CD4-positive, alpha-beta T cell treated with Interleukin-4 for 1 hour (primary cell): ENCODE measurements at places on chromosomes 11 and 22.

DNA sequence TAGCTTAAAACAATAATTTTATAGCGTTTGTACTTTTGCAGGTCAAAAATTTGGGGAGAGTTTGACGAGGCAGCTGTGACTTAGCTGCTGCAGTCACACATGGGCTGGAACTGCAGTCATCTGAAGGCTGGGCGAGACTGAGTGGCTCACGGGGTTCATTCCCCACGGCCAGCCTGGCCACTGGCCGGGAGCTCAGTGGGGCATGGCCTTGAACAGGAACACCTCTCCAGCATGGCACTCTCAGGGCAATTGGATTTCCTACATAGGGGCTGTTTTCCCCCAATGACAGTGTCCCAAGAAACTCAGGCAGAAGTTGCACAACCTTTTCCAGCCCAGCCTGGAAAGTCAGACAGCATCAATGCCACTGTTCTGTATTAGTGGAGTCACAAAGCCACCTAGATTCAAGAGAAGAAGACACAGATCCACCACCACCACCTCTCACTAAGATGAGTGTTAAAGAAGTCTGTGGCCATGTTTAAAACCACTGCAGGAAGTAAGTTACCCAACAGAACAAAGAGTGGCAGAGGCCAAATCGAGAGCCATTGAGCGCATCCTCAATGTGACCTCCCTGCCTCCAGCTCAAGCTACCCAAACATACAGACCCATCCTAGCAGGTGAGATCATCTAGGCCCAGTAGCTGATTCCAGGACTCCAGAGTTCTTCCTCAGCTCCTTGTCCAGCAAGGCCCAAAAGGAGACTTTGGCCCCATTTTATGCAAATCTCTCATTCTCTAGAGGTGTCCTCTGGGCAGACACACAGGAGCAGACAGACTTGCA, 618.7 kb upstream of the CADM1 start:
- no peak for DNase-seq

DNA sequence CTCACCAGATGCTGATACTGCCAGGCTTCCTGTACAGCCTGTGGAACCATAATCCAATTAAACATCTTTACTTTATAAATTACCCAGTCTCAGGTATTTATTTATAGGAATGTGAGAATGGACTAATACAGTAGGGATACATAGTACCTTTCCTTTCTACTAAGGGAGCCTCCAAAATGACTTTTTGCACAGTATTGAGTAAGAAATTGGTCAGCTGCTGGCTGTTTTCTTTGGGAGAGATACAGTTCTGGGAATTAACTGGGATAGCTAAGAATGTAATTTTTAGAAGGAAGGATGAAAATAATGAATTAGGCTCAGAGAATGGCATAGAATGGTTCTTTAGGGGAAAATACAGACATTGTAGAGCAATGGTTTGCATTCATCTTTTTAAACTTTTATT, 426.0 kb upstream of the DDI1 start:
- DNase-seq: no peak

- no peak for DNase-seq
Observed at GRCh38 chr11:62505059-62505439, 41.6 kb downstream of the AHNAK start.

DNA sequence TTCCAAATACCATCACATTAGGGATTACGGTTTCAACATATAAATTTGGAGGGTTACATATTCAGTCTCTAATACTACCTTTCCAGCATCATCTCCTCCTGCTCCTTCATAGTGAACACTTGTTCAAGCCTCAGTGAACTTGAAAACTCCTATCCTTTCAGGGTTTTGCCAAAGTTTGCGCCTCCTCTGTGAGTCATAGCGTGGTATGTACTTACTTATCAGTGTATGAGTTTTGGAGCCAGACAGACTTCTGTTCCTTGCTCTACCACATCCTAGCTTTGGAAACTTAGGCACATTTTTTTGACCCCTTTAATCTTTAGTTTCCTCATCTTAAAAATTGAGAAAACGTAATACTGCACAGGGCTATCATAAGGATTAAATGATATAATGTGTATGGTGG, 160.1 kb upstream of the ZC3H12C start:
- DNase-seq: no peak

DNA sequence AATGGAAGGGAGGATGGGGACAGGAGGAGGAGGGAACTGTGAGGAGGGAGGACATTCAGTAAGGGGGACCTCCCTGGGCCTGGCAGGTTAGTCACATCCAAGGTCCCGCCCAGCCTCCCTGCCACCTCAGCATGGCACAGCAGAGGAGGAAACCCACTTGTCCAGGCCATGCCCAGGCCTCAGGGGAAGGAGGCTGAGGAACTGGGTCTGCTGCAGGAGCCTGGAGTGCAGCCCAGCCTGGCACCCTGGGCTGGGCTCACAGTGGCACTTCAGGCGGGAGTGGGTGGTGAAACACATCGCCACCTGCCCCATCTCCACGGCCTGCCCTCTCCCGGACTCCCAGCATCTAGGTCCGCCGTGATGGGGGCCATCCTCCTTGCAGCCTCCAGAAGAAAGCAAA, 17.2 kb upstream of the KLHL35 start:
- DNase-seq: no peak

DNA sequence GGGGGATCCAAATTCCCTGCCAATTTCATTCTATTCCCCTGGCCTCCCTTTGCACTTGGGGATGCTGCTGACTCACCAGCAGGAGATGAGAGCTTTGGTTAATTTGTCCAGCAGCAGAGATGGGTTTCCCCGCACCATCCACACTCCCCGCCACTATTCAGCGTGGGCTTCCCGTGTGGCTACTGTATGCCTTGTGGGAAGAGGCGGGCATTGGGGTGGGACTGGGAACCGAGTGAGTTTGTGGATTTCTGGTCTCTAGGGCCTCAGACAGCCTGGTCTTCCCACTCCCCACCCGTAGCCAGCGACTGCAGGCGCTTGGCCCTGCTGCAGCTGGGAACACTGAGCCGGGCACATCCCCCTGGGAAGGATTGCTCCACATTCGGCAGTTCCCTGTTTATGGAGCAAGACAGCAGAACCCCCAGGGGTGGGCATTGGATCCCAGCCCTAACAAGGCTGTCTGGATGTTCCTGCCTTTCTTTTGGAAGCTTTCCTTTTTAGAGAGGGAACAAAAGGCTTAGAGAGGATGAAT, 23.4 kb downstream of the KIAA1671 start:
- no peak for DNase-seq

DNA sequence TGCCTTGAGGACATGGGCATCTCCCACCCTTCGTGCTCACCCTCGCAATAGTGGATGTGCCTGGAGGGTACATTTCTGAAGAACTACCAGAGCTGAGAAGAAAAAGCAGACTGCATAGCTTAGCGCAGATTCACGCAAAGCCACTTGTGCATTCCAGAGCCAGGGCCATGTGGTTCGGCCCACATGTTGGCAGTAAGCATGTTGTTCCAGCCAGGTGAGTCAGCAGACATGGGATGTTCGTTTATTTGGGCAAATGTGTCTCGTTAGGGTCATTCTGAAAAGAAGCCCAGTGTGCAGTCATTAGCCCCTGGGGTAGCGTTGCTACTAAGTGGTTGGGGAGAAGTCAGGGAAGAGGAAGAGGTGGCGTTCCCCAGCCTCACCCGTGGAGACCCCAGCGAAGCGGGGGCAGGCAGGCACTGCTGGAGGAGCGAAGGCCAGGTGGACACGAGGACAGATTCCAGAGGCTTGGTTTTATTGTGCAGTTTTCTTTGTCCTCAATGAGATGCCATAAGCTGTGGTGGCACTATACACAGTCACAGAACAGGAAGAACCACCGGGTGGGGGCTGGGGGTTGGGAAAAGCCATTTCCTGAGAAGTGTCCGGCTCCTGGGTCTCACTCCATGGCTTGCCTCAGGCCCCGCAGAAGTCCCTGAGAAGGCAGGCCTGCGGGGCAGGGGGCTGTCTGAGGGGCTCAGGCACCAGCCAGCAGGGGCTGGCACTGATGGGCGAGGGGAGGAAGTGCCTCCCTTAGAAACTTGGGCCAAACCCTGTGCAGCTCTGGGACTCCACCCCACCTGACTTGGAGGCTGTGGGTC, 5.0 kb downstream of the THY1 start:
- no peak for DNase-seq

DNA sequence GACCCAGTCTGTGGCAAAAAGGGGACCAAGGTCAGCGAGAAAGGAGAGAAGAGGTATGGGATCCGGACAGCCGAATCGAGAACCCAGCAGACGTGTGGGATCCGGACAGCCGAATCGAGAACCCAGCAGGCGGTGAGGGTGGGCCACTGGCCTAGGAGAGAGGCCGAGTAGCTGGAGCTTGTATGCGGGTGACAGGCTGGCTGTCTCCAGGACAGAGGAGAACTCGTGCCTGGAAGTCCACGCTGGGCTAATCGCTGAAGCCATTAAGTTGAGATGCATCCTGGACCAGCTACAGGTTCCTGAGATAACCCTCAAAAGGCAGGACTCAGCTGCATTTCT, 6.0 kb downstream of the CERK start:
- no peak for DNase-seq

- DNase-seq: peak; percentile 51
Observed at GRCh38 chr11:1770528-1770927, 6.8 kb upstream of the CTSD start.

- DNase-seq: peak; percentile 24
Observed at GRCh38 chr22:43013355-43014315, 1.3 kb downstream of the PACSIN2 start.

- DNase-seq: no peak
Observed at GRCh38 chr11:94107363-94107762, 21.3 kb upstream of the PANX1 start.

DNA sequence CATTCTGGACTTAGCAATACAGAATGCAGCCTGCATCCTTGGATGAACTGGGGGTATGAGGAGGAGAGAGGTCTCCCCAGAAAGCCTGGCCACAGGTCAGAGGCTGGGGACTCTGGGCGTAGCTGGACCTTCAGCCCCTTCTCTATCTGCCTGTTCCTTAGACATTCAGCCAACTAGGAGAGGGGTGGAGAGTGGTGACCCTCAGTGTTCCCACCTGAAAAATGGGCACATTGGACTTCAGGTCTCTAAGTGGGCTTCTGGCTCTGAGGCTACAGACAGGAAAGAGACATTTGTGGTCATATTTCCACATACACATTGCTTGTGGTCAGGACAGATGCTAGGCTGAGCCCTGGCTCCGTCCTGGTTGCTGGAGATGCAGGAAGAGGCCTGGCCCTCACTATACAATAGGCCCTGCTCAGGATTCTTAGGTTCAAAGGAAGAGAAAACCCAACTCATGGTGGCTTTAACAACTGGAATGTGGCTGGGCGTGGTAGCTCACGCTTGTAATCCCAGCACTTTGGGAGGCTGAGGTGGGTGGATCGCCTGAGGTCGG, 30.1 kb upstream of the CBX7 start:
- no peak for DNase-seq

GRCh38 chr11:34345540-34345876, 12.3 kb downstream of the ABTB2 start:
- no peak for DNase-seq

DNA sequence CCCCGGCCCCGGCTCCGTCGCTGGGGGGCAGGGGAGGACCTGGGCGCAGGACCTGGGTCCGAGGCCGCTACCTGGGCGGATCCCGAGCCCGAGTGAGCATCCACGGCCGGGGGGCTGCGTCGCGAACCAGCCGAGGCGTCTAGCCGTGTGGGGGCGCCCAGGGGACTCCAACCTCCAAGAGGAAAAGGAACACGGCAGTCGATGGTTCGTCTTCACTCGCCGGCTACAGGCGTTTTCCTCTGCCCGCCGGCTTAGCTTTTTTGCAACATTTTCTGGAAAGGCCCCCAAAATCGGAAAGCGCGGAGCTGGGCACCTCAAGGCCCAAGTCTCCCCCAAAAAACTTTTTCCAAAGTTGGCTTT, 666 bp downstream of the PDGFB start:
- no peak for DNase-seq

- no peak for DNase-seq
Observed at GRCh38 chr11:128563942-128564641, 23.3 kb downstream of the ETS1 start.

DNA sequence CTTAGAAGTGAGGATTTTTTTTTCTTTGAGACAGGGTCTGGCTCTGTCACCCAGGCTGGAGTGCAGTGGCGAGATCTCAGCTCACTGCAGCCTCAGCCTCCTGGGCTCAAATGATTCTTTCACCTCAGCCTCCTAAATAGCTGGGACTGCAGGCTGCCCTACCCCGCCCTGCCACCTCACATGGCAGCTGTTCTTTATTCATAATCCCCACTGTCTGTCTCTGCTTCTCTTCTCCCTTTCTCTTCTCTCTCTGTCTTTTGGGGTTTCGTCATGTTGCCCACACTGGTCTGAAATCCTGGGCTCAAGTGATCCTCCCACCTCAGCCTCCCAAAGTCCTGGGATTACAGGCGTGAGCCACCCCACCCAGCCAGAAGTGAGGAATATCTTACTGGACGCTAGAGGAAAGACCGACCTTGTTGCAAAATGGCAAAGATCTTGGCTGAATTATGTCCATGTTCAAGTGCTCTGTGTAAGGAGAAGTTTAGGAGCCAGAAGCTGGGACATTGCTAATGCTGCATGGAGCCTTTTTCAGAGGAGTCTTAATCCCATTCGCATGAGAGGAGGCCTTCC, 21.9 kb downstream of the KRTAP5-5 start:
- no peak for DNase-seq

DNA sequence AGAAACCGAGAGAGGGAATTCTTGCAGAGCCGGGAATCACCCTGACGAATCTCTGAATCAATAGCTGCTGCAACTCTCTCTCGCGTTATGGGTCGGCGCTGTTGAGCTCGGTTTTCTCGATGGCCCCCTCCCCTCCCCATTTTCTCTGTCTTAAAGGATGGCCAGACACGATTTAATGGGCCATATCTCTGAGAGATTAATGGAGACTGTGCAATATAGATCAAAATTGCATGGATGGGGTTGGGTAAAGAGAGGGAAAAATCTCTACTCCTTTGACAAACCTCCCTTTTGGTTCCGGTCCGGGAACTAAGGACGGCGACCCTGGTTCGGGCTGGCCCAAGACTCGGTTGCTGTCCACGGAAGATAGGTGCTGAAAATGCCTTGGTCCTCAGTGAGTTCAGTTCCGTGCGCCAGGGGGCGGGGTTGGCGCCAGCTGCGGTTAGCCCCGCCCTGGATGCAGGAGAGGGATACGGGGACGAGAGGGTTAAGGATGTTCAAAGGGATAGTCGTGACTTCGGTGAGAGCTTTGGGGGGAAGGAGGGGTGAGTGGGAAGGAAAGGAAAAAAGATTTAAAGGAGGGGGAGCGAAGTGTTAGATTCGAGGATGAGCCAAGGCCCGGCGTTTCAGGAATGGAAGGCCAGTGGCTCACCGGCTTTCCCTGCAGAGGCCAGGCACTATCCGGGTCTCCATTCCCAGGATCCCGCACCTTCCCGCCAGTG, 103.6 kb upstream of the HSD17B12 start:
- DNase-seq: no peak

- no peak for DNase-seq
Observed at GRCh38 chr11:62547691-62548281, 1.2 kb upstream of the AHNAK start.

- DNase-seq: no peak
Observed at GRCh38 chr22:17861909-17862308, 87.6 kb upstream of the BID start.
